ENCODE measurements at places on chromosomes 6 and 20.

DNA sequence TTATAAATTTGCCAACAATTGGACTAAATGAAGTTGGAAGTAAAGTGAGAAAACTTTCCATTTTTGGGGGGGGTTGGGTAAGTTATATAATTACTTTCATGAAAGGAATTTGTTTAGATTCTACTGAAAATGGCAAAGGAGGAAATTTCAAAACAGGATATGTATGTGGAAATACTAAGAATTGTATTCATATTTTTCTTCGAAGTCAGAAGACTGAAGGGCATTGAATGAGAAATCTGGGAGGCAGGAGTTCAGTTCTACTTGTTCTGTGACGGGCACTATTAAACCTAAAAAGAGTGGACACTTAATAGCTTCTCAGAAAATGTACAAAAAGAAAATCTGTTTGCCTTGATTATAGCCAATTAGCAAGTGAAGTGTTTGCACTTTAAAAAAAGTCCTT lies 114.7 kb downstream of the PRIM2 start:
- DNase-seq: no peak

- DNase-seq: peak; percentile 36
Observed at GRCh38 chr6:119479860-119480655, 130.5 kb upstream of the MAN1A1 start.

DNA sequence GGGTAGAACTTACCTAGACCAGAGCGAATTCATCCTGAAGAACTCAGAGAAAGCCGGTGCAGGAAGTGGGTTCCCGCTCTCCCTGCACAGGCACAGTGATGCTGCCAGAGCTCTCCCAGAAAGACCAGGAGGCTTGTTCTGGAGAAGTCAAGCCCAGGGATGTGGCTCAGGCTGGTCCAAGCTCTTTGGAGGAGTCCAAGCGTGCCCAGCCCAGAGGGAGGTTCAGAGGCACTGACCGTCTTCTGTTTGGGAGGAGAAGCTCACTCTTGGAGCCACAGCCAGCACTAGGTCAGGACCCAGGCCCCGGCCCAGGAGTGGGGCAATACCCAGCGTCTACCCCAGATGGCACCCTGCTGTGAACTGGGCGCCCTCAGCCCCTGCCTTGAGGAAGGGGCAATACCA lies 1.5 kb upstream of the PMEPA1 start:
- no peak for DNase-seq

GRCh38 chr6:155330922-155331321 lies 16.6 kb upstream of the TFB1M start:
- DNase-seq: no peak

DNA sequence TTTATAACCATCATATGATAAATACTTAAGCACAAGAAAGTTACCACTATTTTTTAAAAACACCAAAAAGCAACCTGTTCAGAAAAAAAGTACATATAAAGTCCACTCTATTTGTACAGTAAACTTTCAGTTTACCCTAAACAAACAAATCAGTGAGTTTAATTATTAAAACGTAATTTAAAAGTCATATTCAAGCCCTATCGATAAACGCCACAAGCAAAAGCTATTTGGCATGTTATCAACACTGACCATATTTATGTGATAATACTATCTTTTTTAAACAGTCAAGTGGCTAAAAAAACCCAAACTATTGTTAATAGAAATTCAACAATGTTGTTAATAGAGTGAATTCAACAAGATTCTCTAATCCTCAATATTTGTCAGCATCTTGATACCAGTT lies 1.9 kb downstream of the KATNA1 start:
- DNase-seq: no peak

DNA sequence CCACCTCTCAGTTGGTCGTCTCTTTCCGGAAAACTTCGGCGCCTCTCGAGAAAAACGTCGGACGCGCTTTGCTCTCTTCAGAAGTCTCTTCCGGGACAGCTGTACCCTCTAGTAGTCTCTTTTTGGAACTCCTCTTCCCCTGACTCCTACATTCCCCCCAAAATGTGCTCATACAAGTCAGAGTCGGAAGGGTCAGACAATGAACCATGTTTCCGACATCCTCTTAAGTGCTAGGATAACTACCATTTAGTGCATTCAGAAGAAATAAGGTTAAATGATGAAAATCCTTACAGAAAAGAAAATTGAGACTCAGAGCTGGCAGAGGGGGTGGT lies 476 bp upstream of the TP53RK start:
- DNase-seq: no peak

GRCh38 chr6:159156089-159156488 lies 13.1 kb upstream of the FNDC1 start:
- no peak for DNase-seq

DNA sequence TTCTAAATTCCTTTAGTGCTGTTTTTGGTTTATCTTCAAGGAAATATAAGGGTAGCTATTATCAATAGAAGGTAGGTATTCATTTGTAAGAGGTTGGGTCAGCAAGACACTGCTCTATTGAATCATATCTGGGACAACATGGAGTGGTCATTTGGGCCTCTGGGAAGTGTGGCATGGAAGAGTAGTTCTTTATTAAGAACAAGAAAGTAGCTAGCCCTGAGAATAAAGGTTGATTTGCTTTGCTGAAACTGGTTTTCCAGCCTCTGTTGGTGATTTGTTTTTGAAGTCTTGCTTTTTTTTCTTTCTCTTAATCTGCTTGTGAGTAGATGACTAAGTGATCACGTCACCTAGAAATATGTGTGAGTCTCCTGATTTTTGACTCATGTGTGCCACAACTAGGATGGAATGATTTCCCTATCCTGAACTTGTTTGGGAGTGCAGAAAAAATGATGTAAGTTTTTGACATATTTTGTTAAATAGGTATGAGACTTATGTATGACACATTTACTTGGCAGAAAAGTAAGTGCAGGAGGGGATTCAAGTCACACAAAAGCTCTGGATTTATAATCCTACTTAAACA lies 381.8 kb downstream of the CENPW start:
- no peak for DNase-seq

- no peak for DNase-seq
Observed at GRCh38 chr20:22529150-22530019, 55.0 kb downstream of the FOXA2 start.

DNA sequence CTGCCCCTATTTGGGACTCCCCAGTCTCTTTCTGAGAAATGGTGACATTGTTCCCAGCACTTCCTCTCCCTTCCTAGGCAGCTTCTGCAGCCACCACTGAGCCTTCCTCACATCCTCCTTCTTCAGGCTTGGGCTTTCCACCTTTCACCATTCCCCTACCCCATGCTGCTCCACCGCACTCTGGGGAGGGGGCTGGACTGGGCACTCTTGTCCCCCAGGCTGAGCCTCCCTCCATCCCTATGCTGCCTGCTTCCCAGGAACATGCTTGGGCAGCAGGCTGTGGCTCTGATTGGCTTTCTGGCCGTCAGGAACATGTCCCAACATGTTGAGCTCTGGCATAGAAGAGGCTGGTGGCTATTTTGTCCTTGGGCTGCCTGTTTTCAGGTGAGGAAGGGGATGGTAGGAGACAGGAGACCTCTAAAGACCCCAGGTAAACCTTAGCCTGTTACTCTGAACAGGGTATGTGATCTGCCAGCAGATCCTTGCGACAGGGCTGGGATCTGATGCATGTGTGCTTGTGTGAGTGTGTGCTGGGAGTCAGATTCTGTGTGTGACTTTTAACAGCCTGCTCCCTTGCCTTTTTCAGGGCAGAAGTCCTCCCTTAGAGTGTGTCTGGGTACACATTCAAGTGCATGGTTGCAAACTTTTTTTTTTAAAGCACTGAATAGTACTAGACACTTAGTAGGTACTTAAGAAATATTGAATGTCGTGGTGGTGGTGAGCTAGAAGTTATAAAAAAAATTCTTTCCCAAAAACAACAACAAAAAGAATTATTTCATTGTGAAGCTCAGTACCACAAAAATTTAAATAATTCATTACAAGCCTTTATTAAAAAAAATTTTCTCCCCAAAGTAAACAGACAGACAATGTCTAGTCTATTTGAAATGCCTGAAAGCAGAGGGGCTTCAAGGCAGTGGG lies 2.1 kb upstream of the CDKN1A start:
- peak; percentile 16 for DNase-seq

GRCh38 chr6:89975991-89976693 lies 81.9 kb downstream of the GJA10 start:
- peak; percentile 44 for DNase-seq

- DNase-seq: no peak
Observed at GRCh38 chr20:48002517-48002970, 217.3 kb upstream of the SULF2 start.

DNA sequence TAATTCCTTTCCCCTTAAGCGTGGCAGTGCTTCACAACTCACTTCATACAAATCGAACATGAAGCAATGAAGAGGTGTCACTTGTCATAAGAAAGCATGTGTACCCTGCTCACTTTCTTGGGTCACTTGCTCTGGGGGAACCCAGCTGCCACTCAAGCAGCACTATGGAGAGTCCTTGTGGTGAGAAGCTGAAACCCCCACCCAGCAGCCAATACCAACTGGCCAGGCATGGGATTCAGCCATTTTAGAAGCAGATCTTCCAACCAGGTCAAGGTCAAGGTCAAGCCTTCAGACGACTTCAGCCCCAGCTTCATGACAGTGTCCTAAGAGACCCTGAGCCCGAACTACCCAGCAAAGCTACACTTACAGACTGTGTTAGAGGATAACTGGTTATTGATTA lies 62.8 kb downstream of the PSMB1 start:
- no peak for DNase-seq

DNA sequence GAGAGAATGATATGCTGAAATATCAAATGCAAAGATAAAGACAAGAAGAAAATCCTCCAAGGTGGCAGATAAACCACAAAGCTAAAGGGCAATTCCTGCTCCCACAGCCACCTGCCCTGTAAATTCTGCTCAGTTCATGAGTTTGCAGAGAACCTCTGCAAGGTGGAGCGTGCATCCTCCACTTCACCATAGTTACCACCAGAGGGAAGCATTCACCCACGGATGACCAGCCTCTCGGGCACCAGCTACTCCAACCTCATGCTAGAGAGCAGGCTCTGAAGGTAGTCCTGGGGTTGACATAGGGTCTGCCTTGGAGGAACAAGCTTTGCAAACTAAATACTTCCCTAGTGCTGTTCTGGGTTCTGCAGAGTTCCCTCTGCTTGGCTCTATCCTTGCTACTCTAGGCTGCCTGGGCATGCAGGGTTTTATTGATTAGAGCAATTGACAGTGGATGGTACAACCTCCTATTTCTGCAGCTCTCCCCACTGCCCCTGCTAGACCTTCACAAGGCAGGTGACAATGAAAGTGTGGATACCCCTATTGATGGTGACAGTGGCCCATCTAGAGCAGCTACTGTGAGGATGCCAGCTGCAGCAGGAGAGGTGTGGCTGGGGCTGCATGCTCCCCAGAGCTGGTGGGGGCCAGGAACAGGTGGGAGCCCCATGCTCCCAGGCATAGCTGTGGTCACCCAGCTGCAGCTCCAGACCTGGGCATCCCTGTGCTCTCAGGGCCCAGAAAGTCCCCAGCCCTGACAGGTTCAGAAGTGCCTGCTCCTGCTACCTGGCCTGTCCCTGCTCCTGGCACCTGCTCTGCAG lies 51.1 kb downstream of the GGTLC1 start:
- peak; percentile 89 for DNase-seq

- DNase-seq: no peak
Observed at GRCh38 chr20:17493173-17493572, 38.0 kb downstream of the BFSP1 start.

DNA sequence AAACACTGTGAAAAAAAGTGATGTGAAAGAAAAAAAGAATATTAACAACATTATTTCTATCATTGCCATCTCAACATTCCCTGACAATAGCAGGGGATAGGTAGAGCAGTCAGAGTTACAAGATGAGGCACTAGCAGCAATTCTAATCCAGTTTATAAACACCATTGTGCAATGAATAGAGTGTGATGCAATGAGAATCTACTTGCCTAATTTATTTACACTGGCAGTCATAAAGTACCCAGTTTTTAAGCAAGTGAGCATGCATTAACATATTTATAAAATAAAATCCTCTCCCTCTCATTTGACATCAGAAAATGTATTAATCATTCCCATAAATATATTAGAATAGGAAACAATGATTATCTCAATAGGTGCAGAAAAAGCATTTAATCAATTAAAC lies 2.5 kb upstream of the MANEA start:
- DNase-seq: no peak

DNA sequence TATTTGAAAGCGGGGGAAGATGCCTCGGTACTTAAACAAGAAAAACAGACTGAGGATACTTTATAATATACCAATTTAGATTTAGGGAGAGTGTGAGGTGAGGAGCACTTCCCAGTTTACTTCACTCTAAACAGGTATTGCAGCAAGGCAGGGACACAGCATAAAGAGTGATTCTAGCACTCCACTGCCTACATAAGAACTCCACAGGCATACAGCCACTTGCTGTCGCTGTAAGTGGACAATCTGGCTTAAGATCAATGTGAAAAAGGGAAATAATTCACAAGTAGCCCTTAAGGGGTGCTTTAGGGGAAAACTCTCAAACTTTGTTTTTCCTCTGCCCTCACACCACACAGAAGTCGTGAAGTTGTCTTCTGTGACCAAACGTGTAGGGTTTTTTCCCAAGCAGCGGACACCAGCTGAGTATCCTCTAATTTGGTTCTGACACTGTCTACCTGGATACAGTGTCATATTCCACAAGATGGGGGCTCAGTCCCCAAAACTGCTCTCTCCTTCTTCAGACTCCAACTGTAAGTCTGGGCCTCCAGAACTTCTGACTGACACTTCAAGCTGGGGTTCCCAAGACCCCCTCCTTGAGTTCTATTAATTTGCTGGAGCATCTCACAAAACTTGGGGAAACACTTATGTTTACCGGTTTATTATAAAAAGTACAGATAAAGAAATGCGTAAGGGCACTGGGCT lies 9.3 kb downstream of the ADNP start:
- DNase-seq: no peak

DNA sequence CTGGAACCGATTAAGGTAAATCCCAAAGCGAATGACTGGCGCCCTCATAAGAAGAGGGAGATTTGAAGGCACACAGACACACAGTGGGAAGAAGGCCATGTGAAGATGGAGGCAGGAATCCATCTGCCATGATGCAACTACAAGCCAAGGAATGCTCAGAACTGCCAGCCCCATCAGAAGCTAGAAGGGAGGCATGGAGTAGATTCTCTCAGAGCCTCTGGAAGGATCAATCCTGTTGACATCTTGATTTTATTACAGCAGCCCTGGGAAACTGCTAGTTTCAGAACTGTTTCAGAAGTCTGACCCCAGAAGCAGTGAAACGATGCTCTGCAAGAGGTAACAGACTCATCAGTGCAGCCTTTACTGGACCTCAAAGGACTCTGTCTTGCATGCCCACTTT lies 103.5 kb upstream of the GPR6 start:
- no peak for DNase-seq

DNA sequence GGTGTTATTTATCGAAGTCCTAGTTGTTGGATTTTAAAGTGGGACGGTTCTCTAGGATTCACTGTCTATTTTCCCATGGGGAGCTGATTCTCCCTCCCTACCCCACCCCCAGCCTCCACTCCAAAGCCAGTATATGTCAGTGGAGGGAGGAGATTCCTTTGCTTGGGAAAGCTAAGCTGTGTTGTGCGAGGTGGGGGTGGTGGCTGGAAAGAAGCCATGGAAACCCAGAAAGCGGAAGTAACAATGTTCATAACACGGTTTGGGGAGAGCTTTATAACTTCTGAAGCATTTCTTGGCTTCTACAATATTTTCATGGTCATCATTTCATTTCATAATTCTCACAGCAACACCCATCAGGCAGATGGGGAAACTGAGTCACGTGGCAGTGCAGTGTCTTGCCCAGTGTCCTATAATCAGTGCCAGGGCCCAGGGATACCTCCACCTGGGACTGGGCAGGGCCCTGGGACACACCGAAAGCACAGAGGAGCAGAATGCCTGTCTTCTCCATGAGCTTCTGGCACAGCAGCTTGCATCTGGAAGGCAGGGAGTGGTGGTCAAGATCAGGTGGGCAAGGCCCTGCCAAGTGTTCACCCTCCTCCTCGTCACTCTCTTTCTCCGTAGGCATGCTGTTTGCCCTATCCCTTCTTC lies 4.5 kb downstream of the SUN5 start:
- no peak for DNase-seq
